ENCODE measurements at places on chromosomes 1 and 21.

- no peak for DNase-seq
Measured at GRCh38 chr1:194175251-194175650, 988.8 kb upstream of the B3GALT2 start.

- no peak for DNase-seq
Measured at GRCh38 chr1:77590651-77591050, 91.8 kb downstream of the ZZZ3 start.

DNA sequence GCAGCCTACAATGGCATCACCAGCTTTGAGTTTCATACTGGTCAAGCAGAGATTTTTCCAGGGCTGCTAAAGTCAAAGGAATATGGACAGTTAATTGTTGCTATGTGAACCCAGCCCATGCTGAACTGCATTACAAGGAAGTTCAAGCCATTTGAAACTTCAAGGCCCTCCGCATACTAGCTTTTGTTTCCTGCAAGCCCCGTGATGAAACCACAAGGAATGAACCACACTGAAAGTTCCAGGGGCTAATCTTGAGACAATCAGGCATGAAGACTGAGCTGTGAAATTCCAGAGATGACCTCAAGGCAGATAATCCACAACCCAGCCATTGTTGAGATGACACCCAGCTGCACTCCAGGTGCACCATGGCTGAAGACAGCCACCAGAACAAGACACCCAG lies 180.8 kb downstream of the C1orf21 start:
- no peak for DNase-seq

GRCh38 chr1:44071461-44071860 lies 40.2 kb upstream of the SLC6A9 start:
- no peak for DNase-seq

DNA sequence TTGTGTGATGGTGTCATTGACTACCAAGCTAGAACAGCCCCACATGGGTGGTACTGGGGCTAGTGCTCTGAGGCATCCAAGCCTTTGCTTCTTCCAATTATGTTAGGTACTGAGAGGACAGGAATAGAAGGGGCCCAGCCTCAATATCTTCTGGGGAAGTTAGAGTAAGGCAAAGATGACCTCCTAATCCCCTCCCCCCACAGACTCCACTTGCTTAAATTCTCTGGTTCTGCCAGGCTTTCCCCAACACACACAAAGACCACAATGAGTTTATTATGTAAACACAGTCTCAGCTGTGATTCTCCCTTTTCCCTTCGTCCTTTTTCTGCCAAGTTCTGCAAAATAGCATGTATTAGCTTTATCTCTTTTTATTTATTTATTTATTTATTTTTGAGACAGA lies 3.1 kb upstream of the TACSTD2 start:
- DNase-seq: no peak

DNA sequence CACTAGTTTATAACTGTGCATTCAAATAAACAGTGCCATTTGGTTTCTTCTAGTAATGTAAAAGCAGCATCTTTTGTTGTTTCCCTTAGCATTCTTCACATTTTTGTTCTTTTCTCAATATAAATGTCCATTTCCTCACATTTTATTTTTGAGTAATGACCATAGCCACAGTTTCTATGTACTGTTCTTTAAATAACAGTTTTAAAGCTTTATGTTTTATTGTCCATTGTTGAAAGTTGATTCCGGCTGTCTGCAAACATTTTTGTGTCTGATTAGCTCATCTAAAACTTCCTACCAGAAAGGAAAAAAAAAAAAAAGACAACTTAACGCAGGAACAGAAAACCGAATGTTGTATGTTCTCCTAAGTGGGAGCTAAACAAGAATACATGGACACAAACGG lies 139.7 kb downstream of the MAGI3 start:
- DNase-seq: no peak

DNA sequence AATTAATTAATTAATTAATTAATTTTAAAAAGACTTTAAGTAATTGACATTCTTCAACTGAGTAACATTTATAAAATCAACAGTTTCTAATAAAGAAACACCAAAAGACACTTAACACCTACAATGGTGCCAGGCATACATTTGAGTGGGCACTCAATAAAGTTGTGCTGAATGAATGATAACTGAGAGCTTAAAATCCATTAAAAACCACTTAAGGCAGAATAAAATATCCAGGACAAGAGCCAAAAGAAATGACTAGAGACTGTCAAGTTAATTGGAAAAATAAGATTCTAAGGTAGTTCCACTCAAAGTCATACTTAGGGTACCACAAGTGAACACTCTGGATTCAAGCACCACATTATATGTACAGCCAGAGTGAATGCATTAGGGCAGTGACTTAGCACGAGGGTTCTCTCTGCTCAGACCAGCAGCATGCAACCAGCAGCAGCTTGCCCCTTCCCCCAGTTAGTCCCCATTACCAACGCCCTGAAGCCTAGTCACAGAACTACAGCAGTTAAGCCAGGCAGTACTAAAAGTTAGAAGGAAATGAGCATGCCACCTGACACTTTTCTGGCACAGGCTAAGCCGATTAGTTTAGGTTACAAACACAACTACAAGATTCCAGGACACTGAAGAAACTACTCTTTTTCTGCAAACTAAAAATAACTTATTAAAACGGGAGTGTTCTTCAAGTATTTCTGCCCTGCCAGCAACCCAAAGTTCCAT lies 46.5 kb downstream of the LUZP1 start:
- no peak for DNase-seq

- DNase-seq: no peak
Measured at GRCh38 chr1:246067432-246068216, 439.5 kb downstream of the SMYD3 start.

DNA sequence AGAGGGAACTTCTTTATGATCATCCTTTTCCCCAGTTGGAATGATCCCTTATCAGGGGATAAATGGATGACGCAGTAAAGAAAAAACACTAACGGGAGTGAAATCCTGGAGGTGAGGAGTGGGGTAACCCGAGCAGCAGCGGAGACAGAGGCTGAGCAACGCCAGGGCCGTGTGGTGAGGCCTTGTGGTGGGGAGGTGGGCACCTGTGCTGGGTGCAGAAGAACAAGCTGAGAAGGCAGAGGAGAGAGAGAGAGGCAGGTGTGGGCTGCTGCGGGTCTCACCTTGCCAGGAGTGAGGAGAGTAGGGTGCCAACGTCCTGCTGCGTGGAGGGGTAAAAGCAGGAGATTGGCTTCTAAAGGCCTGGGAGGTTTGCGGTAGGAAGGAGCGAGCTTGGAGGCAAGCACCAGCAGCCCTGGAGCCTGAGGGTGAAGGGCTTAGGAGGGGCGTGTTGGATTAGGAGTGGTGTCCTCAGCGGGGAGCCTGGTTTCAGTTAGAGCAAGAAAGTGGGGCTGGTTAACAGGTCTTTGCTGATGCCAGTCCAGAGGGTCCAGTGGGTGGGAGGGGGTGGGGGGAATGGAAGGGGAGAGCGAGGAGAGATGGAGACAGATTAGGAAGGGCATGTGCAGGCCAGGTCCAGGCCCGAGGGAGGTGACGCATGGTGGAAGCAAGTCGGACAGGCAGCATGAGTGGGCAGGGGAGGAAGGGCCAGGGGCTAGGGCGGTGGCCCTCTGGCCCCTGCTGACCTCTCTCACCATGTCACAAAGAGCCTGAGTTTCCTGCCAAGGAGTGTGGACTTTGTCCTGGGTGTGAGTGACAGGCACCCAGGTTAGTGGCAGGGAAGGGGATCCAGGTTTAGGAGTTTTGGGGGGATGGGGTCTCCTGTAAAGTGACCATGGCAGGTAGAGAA lies 36.7 kb upstream of the LHX4 start:
- no peak for DNase-seq

GRCh38 chr1:25720624-25721023 lies 79.4 kb upstream of the SELENON start:
- no peak for DNase-seq

GRCh38 chr21:45029948-45030681 lies 44.3 kb upstream of the ADARB1 start:
- no peak for DNase-seq

GRCh38 chr21:45383615-45384201 lies 21.3 kb upstream of the COL18A1 start:
- DNase-seq: no peak

GRCh38 chr1:94504601-94505000 lies 37.0 kb downstream of the F3 start:
- DNase-seq: no peak

DNA sequence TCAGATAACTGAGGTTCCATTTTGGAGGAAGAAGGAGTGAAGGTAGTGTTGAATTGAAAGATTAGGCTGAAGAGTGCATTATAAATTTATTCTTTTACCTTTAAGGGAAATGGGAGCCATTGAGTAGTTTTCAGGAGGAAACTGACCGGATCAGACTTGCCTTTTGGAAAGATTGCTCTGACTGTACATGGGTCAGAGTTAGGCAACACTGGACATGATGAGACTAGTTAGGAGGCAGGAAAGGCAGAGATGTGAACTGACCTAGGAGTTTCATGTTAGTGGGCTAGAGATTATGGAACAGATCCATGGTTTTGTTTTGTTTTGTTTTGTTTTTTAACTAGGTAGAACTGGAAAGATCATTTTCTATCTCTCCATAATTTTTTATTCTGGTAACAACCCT lies 78.2 kb downstream of the SNX7 start:
- no peak for DNase-seq

GRCh38 chr1:116309090-116309870 lies 63.8 kb upstream of the ATP1A1 start:
- no peak for DNase-seq

GRCh38 chr1:233620065-233620464 lies 6.2 kb downstream of the KCNK1 start:
- no peak for DNase-seq

DNA sequence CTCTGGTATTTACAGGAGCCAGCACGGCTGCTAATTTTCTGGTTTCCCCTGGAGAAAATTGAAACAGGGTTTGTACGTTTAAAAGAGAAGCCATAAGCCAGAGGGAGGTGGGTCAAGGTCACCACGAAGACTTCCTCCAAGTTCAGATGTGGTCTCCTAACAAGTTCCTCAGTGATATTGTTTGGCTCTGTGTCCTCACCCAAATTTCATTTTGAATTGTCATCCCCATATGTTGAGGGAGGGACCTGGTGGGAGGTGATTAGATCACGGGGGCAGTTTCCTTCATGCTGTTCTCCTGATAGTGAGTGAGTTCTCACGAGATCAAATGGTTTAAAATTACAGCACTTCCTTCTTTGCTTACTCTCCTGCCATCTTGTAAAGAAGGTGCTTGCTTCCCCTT lies 295.4 kb upstream of the DAB1 start:
- no peak for DNase-seq

GRCh38 chr1:162327144-162327787 lies 49.4 kb downstream of the SPATA46 start:
- DNase-seq: no peak

DNA sequence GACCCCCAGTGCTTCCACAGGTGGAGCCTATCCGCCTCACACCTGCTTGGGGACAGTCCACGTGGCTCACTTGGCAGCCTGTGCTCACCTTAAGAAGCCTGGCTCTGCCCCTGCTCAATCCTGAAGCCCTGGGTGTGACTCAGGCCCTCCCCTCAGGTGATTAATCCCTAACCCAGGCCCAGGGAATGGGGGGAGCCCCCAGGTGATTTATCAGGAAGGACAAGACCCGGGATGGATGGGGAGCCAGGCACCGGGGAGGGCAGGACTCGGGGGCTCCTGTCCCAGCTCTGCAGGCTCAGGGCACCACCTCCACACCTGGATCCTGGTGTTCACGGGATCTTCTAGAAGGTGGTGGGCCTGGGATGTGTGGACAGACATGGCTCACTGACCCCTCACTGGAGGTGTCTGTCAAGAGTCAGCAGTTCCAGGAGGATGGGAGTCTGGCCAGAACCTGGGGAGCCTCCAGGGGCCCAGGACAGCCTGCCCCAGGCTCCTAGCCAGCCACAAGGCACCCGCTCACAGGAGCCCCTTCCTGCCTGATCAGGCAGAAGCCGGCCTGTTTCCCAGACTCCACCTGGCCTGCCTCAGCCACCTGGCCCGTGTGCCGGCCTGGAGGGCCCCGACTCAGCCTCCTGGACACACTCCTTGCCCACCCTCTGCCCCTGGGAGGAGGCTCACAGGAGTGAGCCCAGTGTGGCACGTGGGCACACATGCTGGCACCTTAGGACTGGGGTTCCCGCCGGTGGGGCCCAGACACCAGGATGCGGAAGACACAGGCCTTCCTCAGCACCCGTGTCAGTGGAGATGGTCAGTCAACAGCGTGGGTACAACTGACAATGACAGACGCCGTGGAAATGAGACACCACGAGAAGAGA lies 38.6 kb upstream of the COL6A1 start:
- DNase-seq: no peak

GRCh38 chr1:117571496-117571895 lies 34.4 kb upstream of the TENT5C start:
- no peak for DNase-seq

GRCh38 chr1:61921435-61921834 lies 179.2 kb downstream of the PATJ start:
- no peak for DNase-seq

- peak; percentile 60 for DNase-seq
Measured at GRCh38 chr1:145425436-145426029, at the start of gene NBPF20. Gene NBPF20, minus strand, starts transcription at chr1:145425603. Its CDS starts 20,331 bp downstream, at chr1:145405272.

DNA sequence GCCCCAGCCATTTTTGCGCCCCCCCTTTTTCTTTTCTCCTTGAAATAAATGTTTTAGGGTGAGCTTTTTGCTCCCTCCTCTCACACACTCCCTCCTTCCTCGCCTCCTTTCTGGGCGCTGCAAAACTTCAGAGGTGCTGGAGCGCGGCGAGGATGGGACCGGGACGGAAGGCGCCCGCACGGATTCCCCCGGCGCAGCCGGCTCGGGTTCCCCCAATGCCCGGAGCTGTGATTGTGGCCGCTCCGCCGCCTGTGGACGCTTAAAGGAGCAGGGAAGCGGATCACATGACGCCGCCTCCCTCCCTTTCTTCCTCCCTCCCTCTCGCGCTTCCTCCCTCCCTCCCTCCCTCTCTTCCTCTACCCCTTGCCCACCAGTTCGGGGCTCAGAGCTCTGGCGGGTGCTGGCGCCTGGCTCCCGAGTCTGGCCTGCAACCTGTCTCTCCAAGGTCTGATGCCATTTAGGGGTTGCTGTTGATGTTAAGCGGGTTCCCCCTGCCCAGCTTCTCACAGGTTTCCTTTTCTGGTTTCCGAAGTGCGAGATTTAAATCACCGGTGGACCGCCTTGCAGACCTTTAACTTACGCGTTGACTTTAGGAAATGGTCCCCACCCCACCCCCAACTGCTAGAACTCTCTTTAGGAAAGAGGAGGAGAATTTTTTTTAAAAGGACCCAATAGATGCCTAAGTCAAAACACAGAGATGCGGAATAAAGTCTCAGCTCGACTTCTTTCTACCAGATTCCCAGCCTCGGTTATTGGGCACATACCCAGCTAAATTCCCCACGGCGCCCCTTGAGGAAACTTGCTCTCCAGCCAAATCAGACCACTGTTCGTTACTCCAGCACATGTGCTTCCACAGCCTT lies at the start of gene WLS:
Gene WLS, minus strand, starts transcription at position 235 of the 860 bp plus-strand sequence. Its CDS starts 224 bp downstream, at position 11.
- no peak for DNase-seq

- DNase-seq: no peak
Measured at GRCh38 chr1:156589546-156589945, 2.0 kb upstream of the NAXE start.

- no peak for DNase-seq
Measured at GRCh38 chr1:200042552-200043335, 15.2 kb downstream of the NR5A2 start.

Data from T-helper 22 cell (primary cell).